ENCODE measurements at places on chromosomes 7 and 10.

- DNase-seq = no peak
Observed at GRCh38 chr10:73609116-73609515, 18.0 kb upstream of the USP54 start.

DNA sequence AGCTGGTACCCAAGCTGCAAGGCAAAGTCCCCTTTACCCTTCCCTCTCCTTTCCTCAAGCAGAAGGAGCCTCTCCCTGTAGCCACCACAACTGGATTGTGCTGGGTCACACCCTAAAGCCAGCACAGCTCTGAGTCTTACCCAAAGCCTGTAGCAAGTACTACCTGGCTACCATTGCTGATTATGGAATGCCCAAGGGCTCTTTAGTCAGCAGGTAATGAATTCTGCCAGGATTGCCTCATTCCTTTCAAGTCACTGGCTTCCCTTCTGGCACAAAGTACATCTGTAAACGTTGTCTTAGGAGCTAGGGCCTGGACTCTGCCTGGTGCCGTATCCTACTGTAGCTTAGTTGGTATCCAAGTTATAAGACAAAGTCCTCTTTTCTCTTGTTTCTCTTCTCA is 52.0 kb downstream of the FAS start:
- no peak for DNase-seq

DNA sequence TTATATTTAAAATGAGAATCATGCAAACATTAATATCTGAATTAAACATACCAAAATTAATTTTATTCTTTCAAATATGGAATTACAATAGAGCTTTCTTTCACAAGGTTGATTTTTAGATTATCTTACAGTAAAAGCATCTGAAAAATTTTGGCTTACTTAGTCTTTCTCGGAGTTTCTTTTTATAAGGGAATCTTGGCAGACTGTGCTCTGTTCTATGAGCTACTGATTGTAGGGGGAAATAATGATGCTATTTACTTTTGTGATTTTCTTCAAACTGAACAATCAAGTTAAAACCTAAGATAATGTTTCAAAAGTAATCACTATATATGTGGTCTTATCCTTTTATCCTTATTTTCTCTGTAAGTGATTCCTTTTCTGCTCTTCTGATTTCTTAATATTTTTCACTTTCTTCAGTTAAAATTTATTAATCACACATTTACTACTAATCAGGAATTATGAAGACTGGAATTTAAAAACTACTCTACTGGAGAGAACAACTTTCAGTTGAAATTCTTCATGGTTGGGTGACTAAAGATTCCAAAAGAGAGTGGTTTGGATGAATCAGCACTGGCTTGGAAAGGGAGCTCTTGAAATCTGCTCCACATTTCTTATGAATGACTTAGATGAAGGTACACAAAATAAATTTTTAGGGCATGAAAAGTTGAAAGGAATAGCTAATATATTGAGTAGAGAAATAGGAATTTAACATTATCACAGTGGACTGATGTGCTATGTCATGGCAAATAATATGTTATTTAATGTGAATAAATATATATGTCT is 103.9 kb downstream of the PPP1R9A start:
- DNase-seq = peak; percentile 44

- DNase-seq = no peak
Observed at GRCh38 chr10:85510682-85511081, 855.9 kb downstream of the GRID1 start.

GRCh38 chr7:73896454-73896853 is 35.5 kb downstream of the TMEM270 start:
- no peak for DNase-seq

GRCh38 chr7:85226361-85227085 is 39.7 kb upstream of the SEMA3D start:
- no peak for DNase-seq

- DNase-seq = no peak
Observed at GRCh38 chr10:34723750-34724149, 91.3 kb downstream of the PARD3 start.

DNA sequence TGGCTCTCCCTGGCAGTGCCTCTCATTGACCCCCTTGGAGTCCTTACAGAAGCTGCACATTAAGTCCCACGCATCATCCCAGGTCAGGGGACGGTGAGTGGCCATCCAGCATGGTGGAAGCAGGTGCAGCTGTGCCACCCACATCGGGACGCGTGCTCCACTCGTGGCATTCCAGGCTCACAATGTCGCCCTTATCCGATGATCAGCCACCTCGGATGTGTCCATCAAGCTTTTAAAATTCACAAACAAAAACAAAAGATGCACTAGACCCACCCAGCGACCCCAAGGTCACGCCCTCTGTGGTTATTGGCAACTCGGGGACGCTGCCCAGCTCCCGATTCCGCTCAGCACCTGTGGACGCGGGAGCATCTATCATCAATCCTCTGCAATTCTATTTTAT is 530.9 kb downstream of the PTPRN2 start:
- DNase-seq = no peak

DNA sequence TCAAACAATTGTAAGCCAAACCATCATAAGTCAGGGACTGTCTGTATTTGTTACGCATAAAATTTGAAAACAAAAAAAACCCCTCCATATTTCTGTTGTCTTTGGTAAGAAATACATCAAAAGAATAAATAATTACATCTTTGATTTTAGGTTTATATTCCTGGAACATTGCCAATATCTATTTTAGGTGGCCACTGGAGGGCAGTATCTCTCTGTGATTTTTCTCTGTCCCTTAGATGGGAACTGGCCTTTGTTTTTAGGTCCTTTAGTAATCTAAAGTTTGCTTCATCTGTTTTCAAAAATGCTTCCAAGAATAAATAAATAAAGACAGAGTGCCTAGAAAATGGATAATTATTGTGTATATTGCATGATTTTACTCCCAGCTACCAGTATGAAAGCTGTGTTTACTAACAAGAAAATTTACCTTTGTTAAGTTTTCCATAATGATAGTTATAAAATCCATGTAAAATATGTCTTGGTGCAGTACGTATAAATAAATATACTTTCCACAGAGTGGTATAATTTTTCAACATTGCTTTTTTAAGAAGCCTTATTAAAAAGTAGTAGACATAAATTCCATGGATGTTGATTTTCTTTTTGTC is 64.2 kb downstream of the PHYHIPL start:
- peak; percentile 2 for DNase-seq

- DNase-seq = no peak
Observed at GRCh38 chr7:30764030-30764975, 6.9 kb upstream of the MINDY4 start.

- DNase-seq = no peak
Observed at GRCh38 chr10:22931948-22932347, 4.1 kb downstream of the ARMC3 start.

DNA sequence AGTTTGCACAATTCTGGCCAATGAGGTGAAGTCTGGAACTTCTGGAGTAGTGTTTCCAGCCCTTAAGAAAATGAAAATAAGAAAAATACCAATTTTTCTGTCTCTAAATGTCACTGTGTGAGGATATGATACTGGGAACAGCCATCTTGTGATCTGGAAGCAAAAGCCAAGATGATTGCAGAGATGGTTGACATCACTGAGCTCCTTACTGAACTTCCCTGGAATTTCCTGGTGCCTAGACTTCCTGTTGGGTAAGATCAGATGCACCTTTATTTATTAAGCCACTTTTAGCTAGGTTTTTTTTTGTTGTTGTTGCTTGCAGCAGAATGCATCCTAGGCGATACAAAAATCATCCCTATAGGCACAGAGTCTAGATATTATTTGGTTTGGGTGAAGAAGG is 27.3 kb upstream of the INHBA start:
- DNase-seq = no peak

- no peak for DNase-seq
Observed at GRCh38 chr10:82251222-82251906, 376.4 kb downstream of the NRG3 start.

DNA sequence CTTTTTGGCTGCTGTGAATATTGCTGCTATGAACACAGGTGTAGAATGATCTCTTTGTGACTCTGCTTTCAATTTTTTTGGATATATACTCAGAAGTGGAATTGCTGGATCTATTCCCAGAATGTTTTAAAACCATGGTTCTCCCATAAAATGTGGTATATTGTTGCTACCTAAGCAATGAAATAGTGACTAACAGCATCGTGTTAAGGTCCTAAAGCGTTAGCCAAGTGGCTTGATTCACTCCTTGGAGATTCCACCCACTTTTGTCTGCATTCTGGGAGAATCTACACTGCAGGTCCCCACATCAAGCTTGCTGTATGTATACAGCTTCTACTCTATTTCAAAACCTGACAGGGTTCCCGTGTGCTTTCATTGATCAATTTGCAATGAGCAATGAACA is 105.6 kb downstream of the CDK6 start:
- no peak for DNase-seq

GRCh38 chr10:116891208-116891607 is 41.9 kb downstream of the ENO4 start:
- DNase-seq = no peak

DNA sequence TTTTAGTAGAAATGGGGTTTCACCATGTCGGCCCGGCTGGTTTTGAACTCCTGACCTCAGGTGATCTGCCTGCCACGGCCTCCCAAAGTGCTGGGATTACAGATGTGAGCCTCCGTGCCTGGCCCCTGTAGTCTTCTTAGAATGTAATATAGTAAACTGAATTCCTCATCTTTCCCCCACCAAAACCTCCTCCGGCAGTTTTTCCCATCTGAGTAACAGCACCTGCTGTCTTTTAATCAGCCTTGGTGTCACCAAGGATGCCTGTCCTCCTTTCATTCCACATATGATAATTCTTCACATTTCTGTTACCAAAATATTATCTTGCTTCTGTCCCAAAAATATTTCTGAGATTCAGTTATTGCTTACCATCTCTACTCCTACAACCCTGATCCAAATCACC is 80.2 kb downstream of the ZEB1 start:
- DNase-seq = no peak

- DNase-seq = no peak
Observed at GRCh38 chr7:102321351-102322201, 34.7 kb downstream of the SPDYE6 start.

DNA sequence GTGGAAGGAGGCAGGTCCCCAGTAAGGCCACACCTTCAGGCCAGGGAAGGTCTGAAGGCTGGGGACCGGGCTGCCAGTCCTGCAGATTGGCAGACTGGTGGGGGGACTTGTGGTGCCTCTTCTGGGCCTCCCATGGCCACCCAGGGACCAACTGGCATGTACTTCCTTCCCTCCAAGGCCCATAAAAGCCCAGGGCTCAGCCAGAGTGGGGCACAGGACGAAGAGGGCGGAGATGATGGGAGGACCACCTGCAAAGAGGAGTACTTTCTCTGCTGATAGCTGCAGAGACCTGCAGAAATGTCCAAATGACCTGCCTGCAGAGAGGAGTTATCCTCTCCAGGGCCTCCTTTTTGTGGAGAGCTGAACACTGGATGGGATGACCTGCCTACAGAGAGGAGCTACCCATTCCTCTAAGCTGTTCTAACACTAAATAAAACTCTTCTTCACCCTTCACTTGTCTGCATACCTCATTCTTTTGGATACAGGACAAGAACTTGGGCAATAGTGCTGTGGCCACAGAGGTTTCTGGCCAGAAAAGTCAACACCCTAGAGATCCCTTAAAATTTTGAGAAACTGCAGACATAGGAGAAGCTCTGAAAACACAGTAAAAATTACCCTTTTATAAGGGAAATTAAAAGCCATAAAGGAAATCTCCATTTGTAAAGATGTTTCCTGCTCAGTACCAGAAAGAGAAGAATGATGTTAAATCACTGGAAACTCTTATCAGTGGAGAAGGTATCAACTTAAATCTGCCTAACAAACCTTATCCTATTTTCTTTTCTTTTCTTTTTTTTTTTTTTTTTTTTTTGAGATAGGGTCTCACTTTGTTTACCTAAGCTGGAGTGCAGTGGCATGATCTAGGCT is 20.7 kb upstream of the PRF1 start:
- no peak for DNase-seq

DNA sequence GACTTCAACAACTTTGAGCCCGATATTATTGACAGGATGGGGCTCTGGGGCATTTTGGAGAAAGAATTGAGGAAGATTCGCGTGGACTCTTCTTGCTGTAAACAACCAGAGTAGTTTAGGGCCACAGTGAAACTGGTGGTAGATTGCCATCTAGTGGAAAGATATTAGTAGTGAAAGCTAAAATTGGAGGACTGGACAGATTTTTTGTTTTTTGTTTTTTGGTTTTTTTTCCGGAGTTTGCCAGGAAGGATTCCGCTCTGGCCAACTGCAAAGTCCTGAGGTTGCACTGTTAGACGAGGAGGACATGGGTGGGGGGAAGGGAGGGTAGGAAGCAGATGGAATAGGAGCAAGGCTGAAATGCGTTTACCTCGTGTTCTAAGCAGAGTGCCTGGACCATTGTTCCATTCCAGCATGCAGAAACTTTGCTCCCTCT is 11.7 kb downstream of the NOBOX start:
- DNase-seq = no peak

GRCh38 chr7:91632234-91632940 is 248.1 kb downstream of the MTERF1 start:
- DNase-seq = no peak

DNA sequence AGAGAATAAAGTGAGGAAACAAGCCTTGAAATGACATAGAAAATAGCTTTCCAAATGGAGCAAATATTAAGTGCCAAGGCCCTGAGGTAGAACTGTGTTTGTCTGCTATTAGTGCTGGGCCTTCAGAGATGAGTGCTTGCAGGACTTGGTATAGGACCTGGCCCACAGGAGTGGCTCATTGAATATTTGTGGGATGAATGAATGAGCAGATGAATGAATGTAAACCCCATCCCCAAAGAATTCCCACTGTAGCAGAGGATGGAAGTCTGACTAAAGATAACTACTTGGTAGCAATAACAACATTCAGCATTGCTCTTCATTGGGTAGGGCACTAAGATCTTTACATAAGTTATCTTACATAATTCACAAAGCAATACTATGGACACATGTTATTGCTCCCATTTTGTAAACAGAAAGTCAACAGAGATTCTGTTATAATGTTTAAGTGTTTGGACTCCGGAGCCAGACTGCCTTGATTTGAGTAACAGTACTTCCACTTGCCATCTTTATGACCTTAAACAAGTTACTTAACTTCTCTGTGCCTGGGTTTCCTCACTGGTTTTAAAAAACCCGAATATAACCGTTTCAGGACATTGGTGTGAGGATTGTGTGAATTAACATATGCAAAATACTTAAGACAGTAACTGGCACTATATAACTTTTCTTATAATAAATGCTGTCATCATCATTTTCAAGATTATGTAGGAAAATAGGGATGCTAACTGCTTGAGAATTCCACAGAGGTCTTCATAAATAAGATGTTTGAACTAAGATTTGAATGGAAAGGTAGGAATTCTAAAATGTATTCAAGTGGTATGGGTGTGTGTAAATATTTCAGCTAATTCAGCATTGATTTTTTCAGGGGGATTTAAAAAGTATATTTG is 141.9 kb downstream of the PRKG1 start:
- no peak for DNase-seq
